Pancreas (tissue), 10 donors: ENCODE measurements at places on chromosomes 6 and 20.

- H3K36me3 ChIP-seq, result peaks cover 52% of the 10 kb centered on the region
- no peak overlapping the region for H3K4me3 ChIP-seq
- no peak for DNase-seq
- H3K27ac ChIP-seq, result no peak overlapping the region
- no peaks in the 10 kb centered on the region for H3K27me3 ChIP-seq
Observed at GRCh38 chr6:35081426-35081851, 59.7 kb downstream of the TCP11 start.

DNA sequence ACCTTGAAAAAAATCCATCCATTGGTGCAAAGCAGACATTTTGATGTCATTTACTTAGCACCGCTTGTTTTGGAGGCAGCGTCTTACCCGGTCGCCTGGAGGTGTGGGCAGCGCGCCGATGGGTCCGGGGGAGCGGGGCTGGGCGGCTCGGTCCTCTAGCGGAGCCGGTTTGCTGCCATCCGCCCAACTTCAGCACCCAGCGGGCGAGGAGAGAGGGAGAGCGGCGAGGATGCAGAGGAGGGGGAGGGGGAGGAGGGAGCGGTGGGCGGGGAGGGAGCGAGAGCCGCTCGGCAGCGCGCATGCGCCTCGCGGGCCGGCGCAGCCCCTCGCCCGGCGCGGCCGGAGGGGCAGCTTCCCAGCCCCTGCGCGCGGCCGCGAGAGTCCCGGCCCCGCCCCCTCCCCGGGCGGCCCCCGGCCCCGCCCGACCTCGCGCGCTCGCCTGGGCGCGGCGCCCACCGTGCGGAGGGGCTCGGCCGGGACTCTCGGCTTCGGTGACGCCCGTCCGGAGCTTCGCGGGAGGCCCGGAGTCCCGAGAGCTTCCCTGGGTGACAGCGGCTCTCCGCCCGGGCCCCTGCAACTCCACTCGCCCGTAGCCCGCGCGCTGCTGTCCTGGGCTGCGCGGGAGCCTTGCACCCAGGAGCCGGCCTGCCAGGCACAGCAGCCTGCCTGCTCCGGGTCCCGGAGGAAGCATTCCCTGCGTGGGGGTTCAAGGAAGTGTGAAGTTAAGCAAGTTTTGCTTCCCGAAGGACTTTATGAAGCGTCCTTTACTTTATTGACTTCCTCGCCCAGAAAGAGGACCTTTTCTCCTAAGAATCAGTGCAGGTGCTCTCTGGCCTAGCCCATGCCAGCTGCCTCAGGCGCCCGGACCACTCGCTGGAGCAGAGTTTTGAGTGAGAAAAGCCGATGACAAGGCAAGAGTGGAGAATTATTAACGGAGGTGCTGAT, at the start of gene RGS17:
TSS of gene RGS17 (minus strand) at position 246 of the 945 bp plus-strand sequence. CDS start 87,264 bp downstream, outside the sequence.
- H3K27me3 ChIP-seq, result peaks cover 4% of the 10 kb centered on the region
- peak within 1 kb of the TSS; percentile 64 for H3K27ac ChIP-seq
- H3K4me3 ChIP-seq, result peak within 1 kb of the TSS; percentile 53
- peaks cover 4% of the 10 kb centered on the region for H3K4me1 ChIP-seq
- DNase-seq, result peak; percentile 71

- H3K4me3 ChIP-seq, result no peak overlapping the region
- H3K36me3 ChIP-seq, result no peaks in the 10 kb centered on the region
Observed at GRCh38 chr6:115796829-115797228, 263.9 kb downstream of the FRK start.

DNA sequence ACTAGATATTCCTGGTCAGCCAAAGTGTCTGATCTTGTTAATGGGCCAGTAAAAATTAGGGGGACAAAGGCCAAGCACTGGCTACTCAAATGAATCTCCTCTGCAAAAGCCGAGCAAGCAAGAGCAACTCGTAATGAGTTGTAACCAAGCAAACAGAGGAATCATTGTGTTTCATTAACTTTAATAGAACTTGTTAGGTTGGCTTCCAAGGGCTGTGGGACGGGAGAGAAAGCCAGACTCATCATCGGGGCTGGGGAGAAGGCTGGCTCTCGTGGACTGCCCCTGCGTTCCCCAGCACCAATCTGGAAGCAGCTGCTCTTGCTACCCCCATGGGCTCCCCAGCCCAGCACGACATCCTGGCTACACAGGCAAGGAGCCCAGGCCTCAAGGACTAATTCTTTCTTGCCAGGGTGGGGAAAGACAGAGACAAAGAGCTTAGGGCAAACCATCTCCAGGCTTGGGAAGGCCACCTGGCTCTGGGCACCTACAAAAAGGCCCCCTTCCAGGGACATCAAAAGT, 10.5 kb upstream of the SCUBE3 start:
- DNase-seq, result peak; percentile 30
- H3K4me1 ChIP-seq, result no peaks in the 10 kb centered on the region
- H3K27ac ChIP-seq, result no peak overlapping the region
- no peaks in the 10 kb centered on the region for H3K27me3 ChIP-seq

GRCh38 chr6:135383766-135384165, 113.8 kb downstream of the AHI1 start:
- no peak overlapping the region for H3K4me3 ChIP-seq
- no peak for DNase-seq
- H3K36me3 ChIP-seq, result no peaks in the 10 kb centered on the region
- no peak overlapping the region for H3K27ac ChIP-seq

- H3K27me3 ChIP-seq, result no peaks in the 10 kb centered on the region
- H3K4me1 ChIP-seq, result peaks cover 32% of the 10 kb centered on the region
- H3K36me3 ChIP-seq, result no peaks in the 10 kb centered on the region
- peak; percentile 69 for DNase-seq
Observed at GRCh38 chr6:47455533-47456209, 21.9 kb upstream of the CD2AP start.

DNA sequence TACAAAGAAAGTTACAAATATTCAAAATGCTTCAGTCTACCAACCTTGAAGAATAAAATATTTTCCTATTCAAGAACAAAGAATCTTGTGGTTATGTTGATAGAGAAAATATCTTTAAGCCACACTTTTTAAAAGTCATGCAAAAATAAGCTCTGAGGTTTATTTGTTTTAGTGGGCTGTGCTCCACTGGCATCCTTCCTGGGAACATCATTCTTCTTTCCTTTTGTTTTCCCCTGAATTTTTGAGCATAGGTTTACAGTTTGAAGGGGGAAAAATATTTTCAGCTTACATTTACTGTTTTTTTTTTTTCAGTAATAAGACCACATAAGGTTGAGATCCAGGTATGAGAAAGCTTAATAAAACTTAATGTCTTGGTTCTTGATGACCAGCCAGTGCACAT, 72.0 kb upstream of the BACH2 start:
- DNase-seq, result no peak
- no peak overlapping the region for H3K27ac ChIP-seq
- H3K36me3 ChIP-seq, result no peaks in the 10 kb centered on the region
- no peaks in the 10 kb centered on the region for H3K4me1 ChIP-seq
- H3K4me3 ChIP-seq, result no peak overlapping the region

- no peaks in the 10 kb centered on the region for H3K27me3 ChIP-seq
- no peaks in the 10 kb centered on the region for H3K4me1 ChIP-seq
- no peak overlapping the region for H3K27ac ChIP-seq
- no peak overlapping the region for H3K4me3 ChIP-seq
- peak; percentile 75 for DNase-seq
Observed at GRCh38 chr6:35415065-35415891, 36.9 kb upstream of the FANCE start.

- no peaks in the 10 kb centered on the region for H3K4me1 ChIP-seq
- no peak for DNase-seq
- H3K36me3 ChIP-seq, result no peaks in the 10 kb centered on the region
- H3K27ac ChIP-seq, result no peak overlapping the region
- H3K27me3 ChIP-seq, result no peaks in the 10 kb centered on the region
Observed at GRCh38 chr20:47727170-47727880, 58.0 kb downstream of the SULF2 start.

DNA sequence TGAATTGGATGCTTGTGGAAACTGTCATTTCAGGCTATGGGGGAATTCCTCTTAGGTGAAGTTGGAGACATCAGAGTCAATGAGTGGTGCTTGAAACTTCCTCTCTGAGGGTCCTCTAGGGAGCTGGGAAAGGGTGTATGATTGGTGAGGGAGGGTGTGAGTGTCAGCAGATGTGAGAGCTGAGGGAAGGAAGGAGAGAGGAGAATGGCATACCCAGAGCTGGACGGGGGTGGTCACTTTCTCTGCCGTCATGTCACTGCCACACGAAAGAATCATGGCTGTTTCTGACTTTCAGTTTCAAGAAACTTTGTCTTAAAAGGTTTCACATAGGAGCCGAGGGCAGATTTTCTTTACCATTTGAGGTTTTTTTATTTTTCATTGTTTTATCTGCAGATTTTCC, 50.3 kb downstream of the DEK start:
- H3K4me3 ChIP-seq, result no peak overlapping the region
- no peaks in the 10 kb centered on the region for H3K4me1 ChIP-seq
- no peaks in the 10 kb centered on the region for H3K36me3 ChIP-seq
- no peaks in the 10 kb centered on the region for H3K27me3 ChIP-seq
